ENCODE measurements at places on chromosomes 3 and 15.

GRCh38 chr3:16311960-16312451, 47.0 kb downstream of the OXNAD1 start:
- peak; percentile 43 for DNase-seq

GRCh38 chr3:55405436-55405835, 81.7 kb downstream of the WNT5A start:
- no peak for DNase-seq

GRCh38 chr15:72685301-72685924, 569 bp downstream of the HIGD2B start:
- no peak for DNase-seq

- DNase-seq, result no peak
Measured at GRCh38 chr15:42549032-42549491, 424 bp downstream of the HAUS2 start.

DNA sequence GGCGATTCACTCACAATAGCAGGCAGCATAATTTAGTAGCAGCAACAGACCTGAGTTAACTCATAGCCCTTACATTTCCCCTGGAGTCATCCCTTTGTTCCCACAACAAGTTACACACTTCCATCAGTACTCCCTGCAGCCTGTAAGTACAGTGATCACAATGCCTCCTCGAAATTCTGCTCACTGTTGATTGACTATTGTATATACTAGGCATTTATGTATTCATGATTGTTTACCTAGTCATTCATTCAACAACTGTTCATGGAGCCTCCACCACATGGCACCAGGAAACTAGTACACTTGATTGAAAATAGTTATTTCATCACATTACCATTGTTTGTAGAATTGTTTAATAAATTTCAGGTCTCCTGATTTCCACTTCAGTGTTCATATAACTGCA, 71.4 kb upstream of the P3H2 start:
- DNase-seq, result no peak

GRCh38 chr3:24154013-24154695, 209.1 kb downstream of the NR1D2 start:
- no peak for DNase-seq

GRCh38 chr3:71456156-71456555, 127.4 kb downstream of the FOXP1 start:
- DNase-seq, result no peak

DNA sequence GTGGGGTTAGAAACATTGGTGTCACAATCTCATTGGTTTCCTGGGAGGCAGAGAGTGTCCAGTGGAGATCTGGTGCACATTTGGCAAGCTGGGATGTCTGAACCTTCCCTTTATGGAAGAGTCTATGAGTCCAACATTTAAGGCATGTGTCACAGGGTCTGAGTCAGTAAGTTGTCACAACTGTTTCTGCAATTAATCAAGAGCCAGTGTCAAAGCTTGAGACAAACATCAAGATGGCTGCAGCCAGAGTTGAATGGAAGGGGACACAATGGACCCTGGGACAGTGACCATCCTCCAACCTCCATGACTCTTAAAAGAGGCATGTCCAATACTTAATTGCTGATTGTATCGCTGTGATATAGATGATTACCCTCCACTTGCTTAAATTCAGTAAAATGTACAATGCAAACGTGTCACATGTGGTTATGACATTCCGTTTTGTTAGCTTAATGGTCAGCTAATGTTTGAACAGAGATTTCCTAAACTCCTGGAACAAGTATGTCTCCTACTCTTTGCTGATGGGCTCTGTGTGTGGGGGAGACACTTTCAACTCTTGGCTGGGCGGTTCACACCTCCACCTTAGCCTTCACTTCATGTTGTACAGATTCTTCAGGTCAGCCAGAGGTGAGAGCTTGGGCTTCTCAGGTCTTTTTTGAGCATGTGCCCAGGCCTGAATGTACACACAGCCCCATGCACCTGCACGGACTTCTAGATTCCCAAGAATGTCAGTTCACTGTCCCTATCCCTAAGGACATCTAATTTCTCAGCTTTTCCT, 79.9 kb upstream of the PRR23E start:
- no peak for DNase-seq

GRCh38 chr15:36109943-36110658, 469.3 kb upstream of the CDIN1 start:
- DNase-seq, result no peak

- no peak for DNase-seq
Measured at GRCh38 chr3:105618556-105618955, 250.3 kb downstream of the CBLB start.

DNA sequence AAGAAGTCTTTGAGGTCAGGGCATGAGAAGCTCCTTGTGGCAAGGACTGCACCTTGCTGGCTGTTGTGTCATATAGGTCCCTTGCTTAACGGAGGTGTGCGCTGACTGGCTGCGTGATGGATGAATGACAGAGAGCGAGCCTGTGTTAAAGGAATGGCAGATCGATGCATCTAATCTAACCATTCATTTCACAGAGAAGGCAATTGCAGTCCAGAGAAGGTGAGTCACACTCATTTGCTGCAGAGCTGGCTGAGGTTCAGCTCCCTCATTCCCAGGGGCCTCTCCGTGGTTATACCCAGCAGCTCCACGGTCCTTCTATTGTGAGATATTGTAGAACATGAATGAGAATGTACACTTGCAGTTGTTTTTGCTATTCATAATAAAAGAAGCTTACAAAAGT, 289.3 kb downstream of the EPHB1 start:
- DNase-seq, result no peak

GRCh38 chr3:185858502-185859225, 33.8 kb upstream of the IGF2BP2 start:
- DNase-seq, result no peak

DNA sequence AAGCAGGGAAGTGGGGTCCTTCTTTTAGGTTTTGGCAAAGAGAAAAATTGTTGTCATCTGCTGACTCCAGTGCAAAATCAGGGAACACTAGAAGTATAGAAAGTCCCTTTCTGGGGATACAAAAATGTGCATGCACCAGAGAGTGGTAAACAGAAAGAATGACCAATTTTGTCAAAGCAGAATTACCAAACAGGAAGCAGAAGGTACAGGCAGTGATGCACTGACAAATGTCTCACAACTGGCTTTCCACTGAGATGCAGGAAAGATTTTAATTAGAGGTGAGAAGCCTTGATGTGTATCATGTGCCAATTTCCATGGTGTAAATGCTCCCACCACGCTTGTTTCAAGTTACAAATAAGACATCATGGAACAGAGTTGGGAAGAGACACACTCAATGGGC, 66.0 kb downstream of the TRIM69 start:
- DNase-seq, result no peak

DNA sequence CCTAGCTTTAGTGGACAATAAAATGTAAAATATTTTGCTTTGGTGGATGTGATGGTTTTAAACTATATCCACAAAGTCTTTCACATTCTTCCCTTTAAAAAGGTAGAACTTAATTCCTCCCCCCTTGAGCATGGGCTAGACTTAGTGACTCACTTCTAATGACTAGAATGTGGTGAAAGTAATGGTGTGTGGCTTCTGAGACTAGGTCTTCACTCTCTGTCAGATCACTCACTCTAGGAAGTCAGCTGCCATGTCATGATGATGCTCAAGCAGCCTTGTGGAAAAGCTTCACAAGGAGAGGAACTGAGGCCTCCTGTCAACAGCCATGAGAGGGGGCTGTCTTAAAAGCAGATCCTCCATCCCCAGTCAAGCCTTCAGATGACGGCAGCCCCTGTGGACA, 4.2 kb downstream of the LRRC2 start:
- no peak for DNase-seq
